ENCODE measurements at places on chromosomes 16 and 17. TPM values are rescaled to one million over a fixed set of nuclear protein-coding genes. Genes with fewer than 3 reads are reported as not detected.
A peak's percentile ranks its signal among the peaks of the same experiment; 100 is the strongest.

The FOXL1 gene
- total RNA-seq: 5.7 TPM

DNA sequence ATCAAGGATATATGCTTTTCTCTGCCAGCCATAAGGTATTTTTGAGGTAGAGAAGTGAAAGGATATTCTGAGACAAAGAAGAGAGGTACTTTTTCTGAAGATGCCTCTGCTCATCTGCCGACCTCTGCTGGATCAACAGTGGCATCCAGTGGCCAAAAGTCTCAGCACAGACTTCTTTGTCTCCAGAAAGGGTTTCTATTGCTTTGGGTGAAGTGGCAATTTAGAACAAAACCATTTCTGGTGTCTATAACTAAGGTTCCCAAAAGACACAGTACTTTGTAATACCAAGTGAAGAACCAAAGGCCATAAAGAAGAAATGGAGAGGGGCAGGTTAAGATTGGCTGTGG, 155.2 kb upstream of the C17orf78 start:
- peak; percentile 5 for DNase-seq

DNA sequence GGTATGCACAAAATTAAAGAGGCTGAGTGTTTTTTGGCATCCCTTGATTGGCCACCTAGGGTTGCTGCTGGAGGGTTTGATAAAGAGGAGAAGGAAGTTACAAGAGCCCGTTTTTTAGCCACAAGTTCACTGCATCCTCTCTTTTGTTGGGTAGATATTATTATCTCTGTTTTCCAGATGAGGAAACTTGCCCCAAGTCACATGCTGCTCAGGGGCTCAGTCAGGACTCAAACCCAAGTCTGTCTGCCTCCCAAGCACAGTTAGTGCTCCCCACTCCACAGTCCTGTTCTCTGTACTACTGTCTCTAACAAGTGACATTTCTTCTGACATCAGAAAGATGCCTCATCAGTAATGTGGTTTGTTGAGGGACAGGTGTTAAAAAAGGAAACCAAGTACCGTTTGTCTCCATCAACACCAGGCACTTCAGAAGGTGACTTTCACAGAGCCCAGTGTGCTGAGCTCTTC, 1.4 kb downstream of the NT5M start:
- DNase-seq: no peak

DNA sequence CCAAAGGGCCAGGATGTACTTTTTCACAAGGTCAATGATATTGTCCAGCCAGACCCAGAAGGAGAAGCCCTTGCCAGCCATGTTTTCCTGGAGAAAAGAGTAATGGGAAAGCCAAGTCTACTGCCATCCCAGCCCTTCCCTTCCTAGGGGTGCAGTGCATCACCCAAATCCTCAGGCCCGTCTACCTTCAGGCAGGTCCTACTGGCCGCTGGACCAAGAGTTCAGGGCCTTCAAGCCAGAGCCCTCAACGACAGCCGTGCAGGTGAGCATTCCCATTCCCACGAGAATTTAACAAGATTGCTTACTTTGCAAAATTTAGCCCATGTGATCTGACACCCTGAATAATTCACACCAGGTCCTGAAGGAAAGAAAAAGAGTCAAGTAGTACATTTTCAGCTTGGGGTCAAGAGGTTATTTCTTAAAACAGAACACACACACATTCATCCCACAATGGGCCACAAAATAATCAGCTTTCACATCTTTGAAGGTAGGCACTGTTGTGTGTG, 35.0 kb downstream of the STAT5A start:
- DNase-seq: no peak

The PPP1R27 gene
- total RNA-seq: not detected

GRCh38 chr16:67407176-67407787, 9.0 kb downstream of the ZDHHC1 start:
- DNase-seq: no peak

DNA sequence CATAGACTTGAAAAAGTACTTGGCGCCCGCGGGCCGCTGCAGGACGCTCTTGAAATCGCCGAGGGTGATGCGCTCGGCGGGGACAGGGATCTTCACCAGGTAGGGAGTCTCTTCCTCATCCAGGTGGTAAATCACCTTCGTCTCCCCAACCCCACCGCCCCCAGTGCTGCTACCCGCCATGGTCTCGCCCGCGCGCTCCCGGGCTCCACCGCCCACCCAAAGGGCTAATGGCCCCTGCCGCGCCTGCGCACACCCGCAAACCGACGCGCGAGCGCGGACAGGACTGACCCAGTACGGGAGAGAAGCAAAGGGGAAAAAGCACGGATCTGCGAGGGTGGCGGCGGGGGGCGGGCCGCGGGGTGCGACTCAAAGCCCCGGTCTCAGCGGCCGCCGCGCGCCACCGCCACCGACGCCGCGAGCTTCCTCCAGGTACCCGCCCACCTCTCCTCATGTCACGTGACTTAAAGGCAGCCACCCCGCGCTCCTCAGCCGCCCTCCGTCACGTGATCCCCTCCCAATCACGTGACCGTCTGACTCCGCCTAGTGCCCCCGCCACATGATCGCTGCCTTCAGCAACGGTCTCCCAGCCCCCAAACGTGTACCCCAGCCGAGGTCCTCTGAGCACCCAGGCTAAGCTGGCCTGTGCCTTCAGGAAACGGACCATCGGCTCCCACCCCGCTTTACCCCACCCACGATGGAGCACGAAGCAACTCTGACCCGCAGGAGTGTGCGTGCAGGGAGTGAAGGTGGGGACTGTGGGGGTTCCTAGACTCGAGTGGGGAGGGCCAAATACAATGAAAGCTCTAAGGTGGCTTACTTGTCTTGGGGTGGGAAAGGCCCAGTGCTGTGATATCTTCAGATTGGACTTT, at the start of gene DVL2:
Gene DVL2 (minus strand): TSS at position 435 of the 869 bp plus-strand sequence. CDS start 255 bp downstream, at position 180.
- peak; percentile 90 for DNase-seq

The MMP25 gene
- total RNA-seq: under 0.01 TPM

DNA sequence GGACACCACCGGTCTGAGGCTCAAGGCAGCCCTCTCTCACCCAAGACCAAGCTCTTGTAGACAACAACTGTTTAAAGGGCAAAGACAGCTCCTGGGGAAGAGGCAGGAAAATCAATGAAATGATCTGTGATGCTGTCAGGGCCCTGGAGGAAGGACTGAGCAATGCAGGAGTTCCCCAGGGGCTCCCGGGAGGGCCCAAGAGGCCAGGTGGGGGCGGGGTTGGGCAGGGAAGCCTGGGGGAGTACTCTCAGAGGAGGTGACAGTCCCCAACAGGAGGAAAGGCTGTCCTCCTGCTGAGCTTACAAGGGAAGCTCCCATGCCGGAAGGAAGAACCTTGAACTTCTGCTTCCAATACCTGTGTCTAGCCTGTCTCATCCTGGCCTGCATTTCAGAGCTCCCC, 8.3 kb upstream of the NOS2 start:
- no peak for DNase-seq

DNA sequence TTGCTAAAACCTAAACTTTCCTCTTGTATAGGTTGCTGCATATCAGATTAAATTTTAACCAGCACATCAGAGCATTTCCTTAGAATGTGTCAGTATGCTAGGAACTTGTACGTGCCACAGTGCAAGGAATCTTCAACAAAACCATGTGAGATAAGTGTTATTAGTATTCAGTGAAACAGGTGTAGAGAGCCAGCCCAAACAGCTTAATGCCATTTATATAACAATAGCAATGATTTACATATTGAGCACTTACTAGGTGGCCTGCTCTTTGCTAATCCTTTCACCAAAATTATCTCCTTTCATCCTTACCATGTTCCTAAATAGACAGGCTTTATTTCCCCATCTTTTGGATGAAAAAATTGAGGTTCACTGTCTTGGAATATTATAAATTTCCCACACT, 485.7 kb downstream of the HS3ST4 start:
- no peak for DNase-seq

DNA sequence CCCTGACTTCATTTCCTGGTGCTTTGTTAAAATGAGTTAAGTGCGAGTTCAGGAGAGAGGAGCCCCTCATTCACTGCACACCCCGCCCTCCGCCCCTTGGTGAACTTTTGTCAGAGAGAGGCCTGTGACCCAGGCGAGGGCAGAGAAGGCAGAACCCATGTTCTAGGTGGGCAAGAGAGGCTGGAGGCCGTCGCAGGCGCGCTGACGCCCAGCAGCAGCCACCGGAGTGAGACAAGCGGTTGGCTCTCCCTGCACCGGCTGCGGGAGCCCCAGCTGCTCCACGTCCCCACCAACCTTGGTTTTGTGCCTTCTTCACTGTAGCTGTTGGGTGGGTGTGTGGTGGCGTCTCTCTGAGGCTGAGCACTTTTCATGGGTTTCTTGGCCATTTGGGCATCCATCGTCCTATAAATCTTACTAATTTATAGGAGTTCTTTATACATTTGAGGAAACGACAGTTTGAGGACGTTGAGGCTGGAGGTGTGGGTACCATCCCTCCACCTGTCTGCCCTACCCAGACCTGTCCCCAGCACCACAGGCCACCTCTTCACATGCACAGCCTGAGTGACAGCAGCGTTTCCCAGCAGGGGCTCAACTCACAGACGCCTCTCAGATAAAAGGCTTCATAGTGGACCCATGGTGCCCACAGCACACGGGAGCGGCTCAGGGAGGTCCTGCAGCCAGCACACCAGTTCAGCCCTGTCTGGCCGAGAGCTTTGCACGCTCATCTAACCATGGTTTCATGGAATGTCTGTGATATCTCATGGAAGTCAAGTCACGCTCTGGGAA, 45.2 kb upstream of the CBFA2T3 start:
- no peak for DNase-seq

DNA sequence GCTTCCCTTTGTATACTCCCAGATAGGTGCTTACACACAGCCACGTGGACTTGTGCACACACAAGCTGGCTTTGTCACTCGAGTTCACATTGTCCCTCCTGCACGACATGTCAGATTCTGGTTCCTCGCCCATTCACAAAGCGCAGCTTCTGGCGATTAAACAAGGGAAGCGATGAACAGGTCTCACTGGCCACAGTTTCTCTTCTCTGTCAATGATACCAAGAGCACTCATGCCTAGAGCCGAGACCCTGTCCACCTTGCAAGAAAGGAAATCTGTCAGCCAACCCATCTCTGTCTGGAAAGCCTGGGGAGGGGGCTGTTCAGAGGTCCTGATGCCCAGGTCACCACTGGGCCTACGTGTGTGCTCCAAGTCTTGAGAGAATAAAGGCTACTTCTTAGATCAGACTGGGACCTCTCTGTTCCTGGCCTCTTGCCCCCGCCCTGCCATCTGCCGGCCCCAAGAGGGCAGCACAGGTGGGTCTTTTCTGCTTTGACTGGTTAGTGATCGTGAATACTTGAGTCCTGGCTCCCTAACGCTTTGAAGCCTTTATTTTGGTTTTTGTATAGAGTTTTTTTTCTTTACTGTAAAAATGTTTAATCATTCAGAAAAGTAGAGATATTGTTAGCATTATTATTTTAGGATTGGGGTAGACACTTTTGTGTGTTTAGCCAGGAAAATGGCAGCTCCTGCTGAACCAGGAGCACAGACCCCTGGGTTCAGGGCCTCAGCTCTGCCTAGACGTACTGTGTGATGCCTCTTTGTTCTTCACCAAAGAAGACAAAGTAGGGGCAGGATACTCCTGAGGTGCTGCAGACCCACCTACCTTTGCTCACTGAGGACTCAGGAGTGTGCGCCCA, 104.7 kb downstream of the MRM1 start:
- DNase-seq: peak; percentile 31

Measured in RPMI7951 (cell line).